ENCODE measurements at places on chromosomes 4 and X.

DNA sequence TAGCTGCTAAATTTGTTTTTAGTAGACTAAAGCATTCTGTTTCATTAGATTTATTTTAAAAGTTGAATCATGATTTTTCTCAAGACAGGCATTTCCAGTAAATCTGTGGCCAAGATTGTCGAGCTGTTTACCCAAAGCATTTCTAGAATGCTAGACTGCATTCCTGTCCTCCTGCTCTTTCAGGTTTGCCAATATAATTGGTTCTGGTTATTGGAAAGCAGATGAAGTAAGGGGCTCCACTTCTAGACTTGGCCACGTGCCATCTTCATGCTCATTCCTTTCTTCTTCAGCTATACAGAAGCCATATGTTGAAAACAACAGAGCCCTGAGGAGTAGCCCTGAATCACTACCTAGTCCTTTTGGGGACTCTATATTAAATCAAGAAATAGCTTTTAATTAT, 62.5 kb downstream of the PGRMC2 start:
- no peak for DNase-seq

DNA sequence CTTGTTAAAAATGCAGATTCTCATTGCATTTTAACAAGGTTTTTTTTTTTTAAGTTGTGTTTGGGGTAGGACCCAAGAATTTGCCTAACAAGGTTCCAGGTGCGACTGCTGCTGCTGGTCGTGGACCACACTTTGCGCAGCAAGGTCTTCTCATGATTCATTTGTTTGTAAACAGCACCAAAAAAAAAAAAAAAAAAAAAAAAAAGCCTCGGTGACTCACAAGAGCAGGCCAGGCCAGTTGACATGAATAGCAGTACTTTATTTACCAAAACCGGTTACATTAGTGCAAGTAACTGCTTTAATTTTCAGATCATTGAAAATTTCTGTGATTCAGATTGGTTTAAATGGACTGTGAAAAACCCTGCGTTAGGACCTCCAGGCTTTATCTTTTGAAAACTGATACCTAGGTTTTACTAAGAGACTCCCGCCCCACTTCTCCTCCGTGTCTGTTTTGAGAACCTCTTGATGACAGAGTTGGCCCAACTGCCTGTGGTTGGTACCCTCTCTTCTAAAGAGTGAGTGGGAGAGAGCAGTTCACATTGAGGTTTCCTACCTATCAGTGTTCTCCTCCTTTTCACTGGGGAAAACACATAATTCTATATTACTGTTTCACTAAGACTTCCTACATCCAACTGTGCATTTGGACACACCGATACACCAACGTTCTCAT, 86.2 kb downstream of the PHEX start:
- no peak for DNase-seq

GRCh38 chrX:118353081-118353850, 7.4 kb downstream of the WDR44 start:
- no peak for DNase-seq

GRCh38 chrX:108020631-108021030, 24.2 kb upstream of the VSIG1 start:
- no peak for DNase-seq

- no peak for DNase-seq
Observed at GRCh38 chr4:55707507-55707906, 71.4 kb upstream of the NMU start.

Measured in activated CD4-positive, alpha-beta memory T cell treated with anti-CD3 and anti-CD28 coated beads for 36 hours (primary cell).